ENCODE measurements at places on chromosomes 5 and 9. TPM values are rescaled to one million over a fixed set of nuclear protein-coding genes. Genes with fewer than 3 reads are reported as not detected.

- no peak for DNase-seq
These were observed 38.6 kb downstream of the SLC44A1 start for GRCh38 chr9:105282870-105283621.

- DNase-seq, result no peak
These were observed 455.9 kb downstream of the CDH9 start for GRCh38 chr5:26582350-26583045.

DNA sequence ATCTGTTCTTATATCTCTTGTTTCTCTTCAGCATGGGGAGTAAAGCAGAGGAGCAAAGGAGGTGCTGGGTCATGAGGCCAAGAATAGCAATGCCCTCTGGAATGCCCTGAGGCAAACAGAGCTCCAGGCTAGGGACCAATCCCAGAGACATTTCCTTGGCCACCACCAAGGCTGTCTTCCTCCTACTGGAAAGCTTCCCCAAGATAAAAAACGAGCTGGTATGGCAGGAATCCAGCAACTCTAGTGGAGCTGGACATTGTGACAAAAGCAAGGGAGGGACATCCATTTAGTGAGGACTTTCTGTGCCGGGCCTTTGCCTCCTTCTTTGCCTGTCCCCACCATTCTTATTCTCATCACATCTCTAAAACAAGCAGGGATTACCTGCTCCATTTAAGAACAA is 161.6 kb downstream of the ASTN2 start:
- DNase-seq, result no peak

DNA sequence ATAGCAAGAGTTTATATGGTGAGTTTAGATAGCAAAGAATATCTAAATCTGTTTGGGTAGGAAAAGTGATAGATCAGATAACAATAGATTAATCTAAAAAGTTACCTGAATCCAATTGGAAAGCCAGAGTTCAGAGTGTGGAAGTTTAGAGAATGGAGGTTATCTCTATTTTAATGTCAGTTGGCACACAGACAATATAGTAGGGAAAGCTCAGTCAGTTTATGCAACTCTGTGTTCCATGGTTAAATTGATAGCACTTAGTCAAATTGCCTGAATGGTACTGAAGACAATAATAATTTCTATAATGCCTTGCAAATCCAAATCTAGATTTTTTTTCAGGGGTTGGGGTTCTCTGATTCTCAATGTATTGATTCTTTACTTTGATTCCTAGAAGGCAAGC is 77.0 kb downstream of the ARHGEF28 start:
- no peak for DNase-seq

GRCh38 chr9:5419987-5420386 is 17.7 kb downstream of the PLGRKT start:
- DNase-seq, result no peak

- DNase-seq, result peak; percentile 9
These were observed 5.1 kb upstream of the CAST start for GRCh38 chr5:96657068-96657467.

DNA sequence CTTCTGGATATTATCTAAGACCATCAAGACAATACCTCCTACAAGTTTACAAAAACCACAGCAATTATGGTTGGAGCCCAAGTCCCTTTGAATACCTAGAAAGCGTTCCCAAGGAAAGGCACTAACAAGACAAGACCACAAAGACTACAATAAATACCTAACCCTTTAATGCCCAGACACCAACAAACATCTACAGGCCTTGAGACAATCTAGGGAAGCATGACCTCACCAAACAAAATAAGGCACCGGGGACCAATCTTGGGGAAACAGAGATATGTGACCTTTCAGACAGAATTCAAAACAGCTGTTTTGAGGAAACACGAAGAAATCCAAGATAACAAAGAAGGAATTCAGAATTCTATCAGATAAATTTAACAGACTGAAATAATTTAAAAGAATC is 37.8 kb downstream of the OXCT1 start:
- DNase-seq, result no peak

DNA sequence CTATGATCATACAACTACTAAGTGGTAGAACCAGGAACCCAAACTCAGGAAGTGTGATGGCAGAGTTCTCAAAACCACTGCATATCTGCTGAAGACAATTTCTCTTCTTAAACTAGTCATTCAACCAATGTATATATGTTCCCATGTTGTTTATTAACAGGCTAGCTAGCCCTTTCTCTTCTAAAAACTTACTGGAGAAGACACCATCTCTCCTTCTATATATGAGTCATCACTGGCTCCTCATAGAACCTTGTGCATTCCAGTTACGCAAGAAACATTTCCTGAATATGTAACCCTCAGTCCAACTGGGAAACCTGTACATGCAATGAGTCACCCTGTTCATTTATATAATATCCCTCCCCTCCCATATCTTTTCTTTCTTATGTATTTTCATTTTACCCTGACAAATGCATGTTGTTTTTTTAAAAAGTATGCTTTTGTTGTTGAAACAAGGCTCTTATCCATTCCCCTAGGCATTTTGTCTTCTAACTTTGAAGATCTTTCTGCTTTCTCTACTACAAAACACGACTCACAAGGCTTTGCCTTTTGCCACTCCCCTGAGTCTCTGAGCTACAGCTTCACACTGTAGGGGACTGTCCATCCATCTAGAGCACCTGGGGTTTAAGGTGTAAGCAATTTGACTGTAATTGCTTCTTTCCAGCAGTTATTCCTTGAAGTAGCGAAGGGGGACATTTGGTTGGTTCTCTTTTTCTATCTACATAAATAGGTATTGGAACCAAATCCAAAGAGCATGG is 119.5 kb downstream of the ANXA1 start:
- DNase-seq, result no peak

DNA sequence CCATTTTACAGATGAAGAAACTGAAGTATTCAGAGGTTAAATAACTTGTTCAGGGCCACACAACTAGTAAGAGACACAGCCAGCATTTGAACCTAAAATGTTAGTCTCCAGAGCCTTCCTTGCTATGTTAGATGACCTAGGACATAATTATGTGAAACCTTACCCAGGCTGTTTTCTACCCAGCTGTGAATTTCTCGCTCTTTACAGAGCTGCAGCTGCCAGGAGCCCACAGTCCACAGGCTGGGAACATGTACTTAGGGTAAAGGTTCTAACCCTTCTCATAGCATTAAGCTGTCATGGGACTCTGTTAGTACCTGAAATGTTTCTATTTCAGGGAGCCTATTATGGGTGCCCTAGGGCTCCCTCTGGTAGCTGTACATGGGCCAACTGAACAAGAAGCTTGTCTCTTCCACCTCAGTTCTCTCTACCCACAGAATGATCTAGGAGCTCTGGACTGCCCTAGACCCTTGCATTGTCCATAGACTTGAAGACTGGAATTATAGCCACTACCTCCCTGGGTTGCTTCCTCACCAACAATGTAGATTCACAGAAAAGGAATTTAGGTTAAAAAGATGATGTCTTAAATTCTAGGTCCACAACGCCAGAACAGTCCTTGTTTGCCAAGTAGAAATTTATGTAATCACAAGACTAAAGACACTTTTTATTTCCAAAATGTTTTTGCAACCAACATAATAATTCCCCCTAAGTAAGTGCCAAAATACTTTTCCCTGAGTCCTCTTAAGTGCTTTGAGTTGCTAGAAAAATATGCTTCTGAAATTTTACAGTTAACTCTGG is 262.9 kb downstream of the PIK3R1 start:
- DNase-seq, result no peak

DNA sequence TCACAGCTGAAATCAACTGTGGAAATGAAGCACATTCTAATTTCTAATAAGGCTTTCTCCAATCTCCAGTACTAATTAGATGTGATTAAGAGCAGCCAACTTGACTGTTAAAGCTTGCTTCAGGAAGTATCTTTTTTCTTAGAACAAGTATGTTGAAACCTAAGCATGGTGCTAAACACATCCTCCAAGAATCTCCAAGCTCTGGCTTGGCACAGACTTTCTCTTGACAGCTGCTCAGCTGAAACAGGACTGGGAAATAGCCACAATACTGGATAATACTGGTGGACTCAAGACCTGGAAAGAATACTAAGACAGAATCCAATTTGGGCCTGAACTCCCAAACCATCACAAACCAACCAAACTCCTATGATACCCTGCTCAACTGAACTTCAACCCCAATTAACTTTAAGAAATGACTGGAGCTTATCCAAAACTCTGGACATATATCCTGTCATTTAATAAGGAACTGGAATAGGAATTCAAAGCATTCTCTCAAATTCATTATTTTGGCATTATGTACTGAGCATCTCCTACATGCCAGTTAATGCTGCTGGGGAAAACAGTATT is 16.2 kb downstream of the PRKAA1 start:
- DNase-seq, result no peak

DNA sequence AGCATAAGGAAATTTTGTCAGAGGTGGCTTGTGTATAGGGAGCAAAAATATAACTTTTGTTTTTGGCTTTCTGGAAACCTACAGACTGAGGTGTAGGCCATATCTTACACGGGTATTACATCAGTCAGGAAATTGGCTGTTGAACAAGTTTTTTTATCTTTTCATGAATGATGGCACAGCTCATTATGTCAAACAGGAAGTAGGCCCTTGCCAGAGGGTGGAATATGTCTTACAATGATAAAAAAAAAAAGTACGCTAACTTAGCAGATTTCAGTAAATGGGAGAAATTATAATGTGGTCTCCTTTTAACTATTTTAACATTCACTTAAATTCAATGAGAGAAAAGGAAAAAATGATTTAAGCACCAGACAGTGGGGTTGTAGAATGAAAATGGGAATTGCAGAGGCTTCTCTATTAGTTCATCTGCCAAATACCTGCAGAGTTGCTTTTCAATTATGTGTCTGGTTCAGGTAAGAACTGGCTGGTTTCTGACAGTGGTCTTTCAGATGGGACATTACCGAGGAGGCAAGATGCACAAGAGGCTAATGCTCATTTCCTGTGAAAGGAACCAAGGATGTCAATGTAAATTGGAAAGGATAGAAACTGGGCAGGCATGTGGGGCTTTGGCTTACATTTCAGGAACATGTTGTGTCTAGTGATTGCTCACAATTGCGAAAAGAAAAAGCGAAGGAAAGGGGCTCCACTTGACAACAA is 169.9 kb downstream of the NNT start:
- no peak for DNase-seq

DNA sequence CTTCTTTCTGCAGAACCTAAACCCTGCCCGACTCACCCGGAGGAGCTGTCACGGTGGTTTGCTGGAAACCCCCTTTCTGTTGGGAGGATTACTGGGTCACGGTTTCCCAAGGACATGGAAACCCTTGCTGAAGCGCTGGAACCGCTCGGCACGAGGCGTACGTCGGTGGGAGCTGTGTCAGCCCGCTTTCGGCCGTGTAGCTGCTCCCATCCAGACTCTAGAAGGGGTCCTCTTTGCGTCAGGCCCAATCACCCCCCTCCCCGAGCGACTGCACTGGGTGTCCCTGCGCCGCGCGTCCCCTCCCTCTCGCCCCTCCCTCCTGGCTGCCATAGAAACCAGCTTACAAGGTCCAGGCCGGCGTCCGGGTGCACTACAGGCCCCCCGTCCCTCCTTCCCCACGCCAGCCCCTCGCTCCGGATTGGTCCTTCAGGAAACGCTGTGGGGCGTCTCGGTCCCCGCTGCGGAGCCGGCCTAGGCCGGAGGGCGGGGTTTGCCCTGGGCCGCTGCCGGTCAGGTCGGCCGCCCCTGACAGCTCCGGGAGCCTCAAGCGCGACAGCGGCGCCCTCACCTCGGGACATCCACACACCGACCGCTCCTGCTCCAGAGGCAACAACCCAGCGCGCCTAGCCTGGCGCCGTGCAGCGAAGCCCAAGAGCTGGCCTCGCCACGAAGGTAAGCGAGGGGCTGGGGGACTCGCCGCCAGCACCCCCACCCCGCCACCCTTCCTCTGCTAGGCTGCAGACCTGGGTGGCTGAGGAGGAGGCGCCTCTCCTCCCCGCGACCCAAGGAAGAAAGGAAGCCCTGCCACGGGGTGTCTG is at the start of gene NIM1K:
Gene NIM1K, plus strand, starts transcription at position 486 of the 818 bp plus-strand sequence. CDS start 53,551 bp downstream, outside the sequence.
- DNase-seq, result peak; percentile 19

DNA sequence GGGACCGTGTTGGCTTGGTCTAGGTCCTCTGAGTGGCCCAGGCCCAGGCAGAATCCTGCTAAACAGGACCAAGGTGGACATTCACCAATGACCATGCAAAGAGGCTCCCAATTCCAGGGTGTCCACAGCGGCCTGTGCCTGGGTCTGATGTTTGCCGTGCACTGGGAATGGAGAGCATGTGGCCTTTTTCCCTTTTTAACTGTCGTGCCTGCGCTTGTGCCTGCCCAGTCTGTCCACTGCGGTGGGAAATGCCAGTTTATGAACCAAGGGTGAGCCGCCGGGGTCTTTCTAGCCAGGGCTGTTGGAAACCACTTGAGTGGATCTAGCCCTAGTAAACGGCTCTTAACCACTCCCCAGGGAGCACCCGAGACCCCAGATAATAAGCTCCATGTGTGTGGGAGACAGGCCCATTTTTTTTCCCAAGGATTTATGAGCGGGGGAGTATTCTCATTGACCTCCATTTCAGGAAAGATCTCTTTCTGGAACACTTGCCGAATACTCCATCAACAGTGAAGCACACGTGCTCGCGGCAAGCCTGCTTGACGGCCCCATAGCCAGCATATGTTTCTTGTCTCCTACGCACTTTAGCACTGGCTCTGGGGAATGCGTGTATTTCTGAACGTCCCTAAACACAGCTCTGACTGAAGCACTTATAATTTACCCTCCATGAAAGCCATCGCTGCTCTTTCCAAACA is 93.2 kb upstream of the PHYKPL start:
- no peak for DNase-seq

DNA sequence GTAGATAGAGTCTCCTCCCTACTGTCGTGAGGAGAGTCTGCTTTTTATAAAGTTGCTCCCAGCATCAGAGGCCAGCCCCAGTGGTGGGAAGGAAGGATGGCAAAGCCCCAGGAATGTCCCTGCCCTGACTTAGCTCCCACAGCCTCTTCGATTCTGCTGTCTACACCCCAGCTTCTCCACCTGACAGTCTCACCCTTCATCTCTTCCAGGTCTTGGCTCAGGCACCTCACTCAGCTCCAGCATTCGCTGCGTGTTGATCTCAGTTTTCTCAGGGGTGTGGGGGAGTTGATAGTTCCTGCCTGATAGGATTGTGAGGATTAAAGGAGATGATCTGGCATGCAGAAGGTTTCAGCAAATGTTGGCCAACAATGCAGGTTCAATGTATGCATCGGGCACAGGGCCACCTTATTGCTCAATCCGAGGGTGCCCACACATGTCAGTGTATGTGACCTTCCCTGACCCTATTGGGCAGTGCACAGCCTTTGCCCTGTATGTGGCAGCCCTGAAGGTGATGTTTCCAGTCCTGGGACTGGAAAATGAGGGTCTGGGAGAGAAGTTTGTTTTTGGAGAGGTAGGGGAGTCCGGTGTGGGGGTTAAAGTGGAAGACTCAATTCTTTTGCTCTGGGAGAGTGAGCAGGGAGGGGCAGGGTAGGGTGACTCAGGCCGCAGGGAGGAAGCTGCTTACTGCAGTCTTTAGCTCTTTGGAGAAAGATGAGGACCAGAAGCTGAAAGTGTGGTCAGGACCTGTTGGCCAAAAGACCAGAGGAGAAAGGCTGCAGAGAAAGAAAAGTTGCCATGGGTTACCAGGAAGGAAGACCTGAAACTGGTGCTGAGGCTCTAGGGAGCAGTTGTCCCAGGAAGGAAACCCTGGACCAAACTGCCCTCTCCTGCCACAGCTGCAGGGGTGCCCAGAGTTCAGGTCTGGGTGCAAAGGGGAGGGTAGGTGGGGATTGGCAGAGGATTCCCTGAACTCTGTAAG is 153.2 kb downstream of the MACROH2A1 start:
- no peak for DNase-seq

GRCh38 chr5:172637740-172638139 is 3.3 kb upstream of the NEURL1B start:
- DNase-seq, result no peak

The FGF1 gene
- not detected for total RNA-seq

The ROPN1L gene
- not detected for total RNA-seq

The BASP1 gene
- total RNA-seq, result 12.3 TPM

The C5orf58 gene
- not detected for total RNA-seq

The TMOD1 gene
- total RNA-seq, result 0.96 TPM

The HTR4 gene
- total RNA-seq, result not detected

The TICAM2 gene
- 0.18 TPM for total RNA-seq

The GBGT1 gene
- total RNA-seq, result 3.2 TPM

All from activated T-cell treated with anti-CD3 and anti-CD28 coated beads, Interleukin-2, amount 50 U/mL, for 4 hours (primary cell).